Testis (tissue), 5 donors: ENCODE measurements at places on chromosomes 11 and 22. TPM values are rescaled to one million over a fixed set of nuclear protein-coding genes. Genes with fewer than 3 reads are reported as not detected.

GRCh38 chr22:29359469-29359868 is 28.9 kb downstream of the AP1B1 start:
- peak; percentile 77 for DNase-seq
- no peaks in the 10 kb centered on the region for H3K27me3 ChIP-seq
- no peak overlapping the region for H3K4me3 ChIP-seq
- H3K4me1 ChIP-seq: no peaks in the 10 kb centered on the region
- H3K36me3 ChIP-seq: no peaks in the 10 kb centered on the region
- H3K27ac ChIP-seq: no peak overlapping the region

DNA sequence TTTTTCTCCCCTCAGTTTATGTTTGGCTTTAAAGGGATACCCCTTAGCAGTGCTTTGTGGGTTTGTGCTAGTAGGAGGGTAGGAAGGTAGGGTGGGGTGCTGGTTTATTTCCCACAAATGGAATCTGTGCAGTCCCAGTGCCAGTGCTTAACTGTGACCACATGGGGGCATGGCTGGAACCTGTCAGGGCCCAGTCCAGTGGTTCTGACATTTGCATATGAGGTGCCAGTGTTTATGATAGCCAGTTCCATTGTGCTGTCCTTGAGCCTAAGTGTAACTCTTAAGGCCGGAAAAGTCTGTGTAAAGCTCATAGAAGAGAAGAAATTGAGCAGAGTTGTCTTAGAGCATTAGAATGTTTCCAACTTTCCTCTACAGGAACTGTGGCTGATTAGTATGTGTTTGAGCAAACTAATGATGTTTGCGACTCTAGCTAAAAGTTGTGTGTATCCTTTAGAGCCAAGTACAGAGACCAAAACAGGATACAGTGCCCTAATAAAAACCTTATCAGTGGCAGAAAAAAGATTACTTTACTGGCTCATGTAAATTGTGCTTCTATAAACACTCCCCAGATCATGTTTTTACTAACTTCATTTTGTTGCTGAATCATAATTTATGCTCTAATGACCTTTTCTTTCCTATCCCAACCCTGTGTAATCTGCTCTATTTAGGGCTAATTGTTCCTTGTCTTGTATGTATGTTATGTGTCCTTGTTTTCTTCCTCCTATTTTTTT is 38.1 kb downstream of the DIXDC1 start:
- no peak overlapping the region for H3K27ac ChIP-seq
- no peak overlapping the region for H3K4me3 ChIP-seq
- no peaks in the 10 kb centered on the region for H3K36me3 ChIP-seq
- peak; percentile 45 for DNase-seq

IGHMBP2 gene
- total RNA-seq: 47.1 TPM

KCNJ11 gene
- 1.4 TPM for total RNA-seq

DNA sequence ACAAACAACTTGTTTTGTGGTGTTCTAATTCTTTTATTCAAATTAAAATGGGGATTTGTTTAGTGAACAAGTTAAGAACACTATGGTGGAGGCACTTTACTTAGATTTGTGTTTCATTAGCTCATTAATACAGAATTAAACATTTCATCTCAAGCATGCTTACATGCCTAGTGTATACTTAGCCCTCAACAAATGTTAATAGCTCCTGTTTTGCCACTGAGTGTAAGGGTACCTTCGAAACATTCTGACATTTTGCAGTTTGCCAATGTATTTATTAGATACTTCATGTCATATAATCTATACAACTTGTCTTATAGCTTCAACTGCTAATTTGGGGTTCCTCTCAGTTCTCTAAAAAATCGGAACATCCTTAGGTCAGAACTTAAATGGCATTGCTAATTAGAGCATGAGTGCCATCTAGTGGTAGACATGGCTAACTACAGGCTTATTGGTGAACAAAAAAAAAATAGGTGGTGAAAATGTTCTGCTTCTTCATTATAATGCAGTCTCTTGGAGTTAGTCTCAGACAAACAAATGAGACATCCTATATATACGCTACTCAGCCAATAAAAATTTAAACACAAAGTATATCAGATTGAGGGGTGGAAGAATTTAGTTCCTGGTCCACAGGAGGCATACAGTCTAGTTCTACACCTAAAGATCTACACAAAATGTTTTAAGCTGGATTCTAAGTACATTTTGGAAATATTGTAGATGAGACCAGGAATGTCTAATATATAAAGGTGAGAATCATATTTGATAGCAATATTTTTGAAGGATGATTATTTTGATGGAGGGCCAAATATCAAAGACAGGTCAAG is 4.9 kb upstream of the CNTN5 start:
- H3K4me1 ChIP-seq: peaks cover 6% of the 10 kb centered on the region
- no peak overlapping the region for H3K4me3 ChIP-seq
- no peaks in the 10 kb centered on the region for H3K27me3 ChIP-seq
- no peaks in the 10 kb centered on the region for H3K36me3 ChIP-seq
- peak; percentile 40 for DNase-seq
